ENCODE measurements at places on chromosomes 1 and 21.

DNA sequence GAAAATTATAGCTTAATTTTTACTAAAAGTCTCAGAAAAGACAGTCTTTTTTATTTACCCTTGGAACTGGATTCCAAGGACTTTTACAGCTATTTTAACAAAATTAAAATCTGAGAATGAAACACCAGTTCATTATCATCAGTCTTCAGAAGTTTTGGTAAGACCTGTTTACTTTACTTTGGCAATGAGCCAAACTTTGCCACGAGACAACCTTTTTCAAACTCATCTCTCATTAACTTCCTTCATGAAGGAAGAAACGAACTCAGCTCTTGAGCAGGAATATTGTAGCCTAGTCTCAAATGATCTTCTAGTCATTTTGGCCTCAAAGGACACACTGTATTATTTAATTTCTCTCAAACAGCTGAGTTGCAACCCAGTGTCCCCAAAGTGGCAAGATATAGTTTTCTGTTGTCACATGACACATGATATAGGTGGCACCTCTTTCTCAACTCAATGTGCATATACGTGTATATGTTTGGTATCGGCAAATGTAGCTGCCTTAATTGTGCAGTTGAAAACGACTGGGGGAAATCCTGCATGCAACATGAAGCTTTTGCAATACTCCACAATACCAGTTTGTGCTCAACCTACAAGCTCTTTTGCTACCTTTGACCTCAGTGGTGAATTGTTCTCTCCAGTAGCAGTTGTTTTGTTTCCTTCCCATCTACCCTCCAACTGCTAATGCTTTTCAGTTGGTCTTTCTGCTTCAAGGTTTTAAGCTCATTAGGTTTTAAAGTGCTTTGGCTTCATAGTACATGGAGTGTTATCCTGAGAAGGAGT, 8.4 kb upstream of the GNG4 start:
- no peak for DNase-seq

DNA sequence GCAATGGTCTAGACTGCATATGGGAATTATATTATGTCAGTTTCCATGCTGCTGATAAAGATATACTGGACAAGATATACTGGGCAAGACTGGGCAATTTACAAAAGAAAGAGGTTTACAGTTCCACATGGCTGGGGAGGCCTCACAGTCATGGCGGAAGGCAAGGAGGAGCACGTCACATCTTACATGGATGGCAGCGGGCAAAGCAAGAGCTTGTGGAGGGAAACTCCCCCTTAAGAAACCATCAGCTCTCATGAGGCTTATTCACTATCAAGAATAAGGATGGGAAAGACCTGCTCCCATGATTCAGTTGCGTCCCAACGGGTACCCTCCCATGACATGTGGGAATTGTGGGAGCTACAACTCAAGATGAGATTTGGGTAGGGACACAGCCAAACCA, 21.2 kb downstream of the CCT8 start:
- DNase-seq = no peak

GRCh38 chr1:33973799-33974545, 110.1 kb downstream of the HMGB4 start:
- no peak for DNase-seq

DNA sequence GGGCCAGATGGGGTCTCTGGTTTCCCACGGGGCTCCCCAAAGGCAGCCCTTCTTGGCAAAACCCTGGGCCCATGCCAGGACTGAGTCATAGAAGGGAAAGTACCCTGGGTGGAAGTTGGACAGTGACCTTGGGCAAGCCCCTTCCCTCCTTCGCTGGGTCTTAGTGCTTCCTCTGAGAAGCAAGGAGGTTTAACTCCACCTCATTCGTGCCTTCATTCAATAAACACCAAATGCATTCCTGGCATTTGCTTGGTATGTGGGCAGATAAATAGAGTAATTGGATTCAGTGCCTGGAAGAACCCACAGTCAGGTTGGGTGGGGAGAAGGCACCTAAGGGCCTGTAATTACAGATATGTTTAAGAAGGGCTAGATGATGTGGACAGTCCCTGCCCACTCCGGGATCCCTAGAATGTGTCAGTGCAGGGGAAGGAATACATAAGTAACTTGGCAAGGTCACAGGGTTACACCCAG, 36.3 kb upstream of the CITED4 start:
- no peak for DNase-seq

GRCh38 chr1:113683384-113684152, 75.7 kb downstream of the PHTF1 start:
- no peak for DNase-seq

GRCh38 chr1:6034750-6035096, 11.0 kb upstream of the KCNAB2 start:
- no peak for DNase-seq

GRCh38 chr1:3226701-3227350, 157.8 kb downstream of the PRDM16 start:
- DNase-seq = no peak

DNA sequence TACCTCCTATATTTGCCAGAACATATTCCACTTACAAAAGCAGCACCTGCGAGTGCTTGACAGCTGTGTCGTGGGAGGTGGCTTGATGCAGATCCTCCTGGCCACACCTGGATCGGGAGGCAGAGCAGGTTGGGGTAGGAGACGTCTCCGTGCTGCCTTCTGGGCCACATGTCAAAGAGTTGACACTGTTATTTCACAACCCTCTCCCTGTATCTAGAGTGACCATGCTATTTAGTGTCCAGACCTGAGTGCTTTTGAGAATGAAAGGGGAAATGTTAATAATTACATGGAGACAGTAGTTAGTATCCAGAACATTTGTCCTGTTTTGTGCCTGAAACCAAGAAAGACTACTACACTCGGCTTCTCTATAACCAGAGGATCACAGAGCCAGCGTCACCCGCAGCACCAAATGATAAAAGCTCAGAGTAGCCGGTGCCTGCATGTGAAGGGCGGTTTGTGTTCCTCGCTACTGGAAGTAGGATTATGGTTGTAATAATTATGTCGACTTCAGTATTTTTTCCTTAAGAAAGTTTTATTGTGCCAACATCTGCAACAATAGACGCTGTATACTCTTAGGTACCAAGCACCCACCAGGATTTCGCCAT, 77.1 kb downstream of the GALNT2 start:
- no peak for DNase-seq

DNA sequence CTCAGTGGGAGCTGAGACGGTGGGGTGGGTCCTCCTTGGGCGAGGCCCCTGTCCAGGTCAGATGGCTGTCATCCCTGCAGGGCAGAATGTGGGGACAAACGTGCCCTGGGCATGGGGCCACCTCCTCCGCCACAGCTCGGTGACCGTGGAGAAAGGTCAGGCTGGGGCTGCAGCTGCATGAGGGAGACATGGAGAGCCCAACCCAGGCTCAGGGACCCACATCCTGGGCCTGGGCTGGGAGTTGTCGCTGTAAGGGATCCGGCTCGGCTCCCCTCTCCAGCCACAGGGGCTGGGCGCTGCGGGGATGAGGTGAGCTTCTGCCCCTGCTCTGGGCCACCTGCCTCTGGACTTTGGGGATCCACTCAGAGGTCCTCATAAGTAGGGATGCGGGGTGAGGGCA, 518 bp upstream of the PLCH2 start:
- no peak for DNase-seq

GRCh38 chr1:64484651-64485050, 14.7 kb downstream of the CACHD1 start:
- DNase-seq = no peak

DNA sequence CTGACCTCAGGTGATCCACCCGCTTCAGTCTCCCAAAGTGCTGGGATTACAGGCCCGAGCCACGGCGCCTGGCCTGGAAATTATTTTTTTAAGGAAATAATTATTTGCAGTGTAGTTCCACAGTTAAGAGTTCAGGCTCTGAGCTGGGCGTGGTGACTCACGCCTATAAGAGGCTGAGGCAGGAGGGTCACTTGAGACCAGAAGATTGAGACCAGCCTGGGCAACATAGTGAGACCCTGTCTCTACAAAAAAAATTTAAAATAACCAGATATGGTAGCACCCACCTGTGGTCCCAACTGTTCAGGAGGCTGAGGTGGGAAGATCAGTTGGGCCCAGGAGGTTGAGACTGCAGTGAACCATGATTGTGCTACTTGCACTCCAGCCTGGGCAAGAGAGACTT, 13.9 kb downstream of the H3-3A start:
- DNase-seq = no peak

- DNase-seq = no peak
Measured at GRCh38 chr1:77830946-77831345, 51.5 kb downstream of the MIGA1 start.

GRCh38 chr1:199854686-199855321, 172.7 kb upstream of the NR5A2 start:
- no peak for DNase-seq

- DNase-seq = no peak
Measured at GRCh38 chr1:18735224-18735997, 104.8 kb downstream of the PAX7 start.

DNA sequence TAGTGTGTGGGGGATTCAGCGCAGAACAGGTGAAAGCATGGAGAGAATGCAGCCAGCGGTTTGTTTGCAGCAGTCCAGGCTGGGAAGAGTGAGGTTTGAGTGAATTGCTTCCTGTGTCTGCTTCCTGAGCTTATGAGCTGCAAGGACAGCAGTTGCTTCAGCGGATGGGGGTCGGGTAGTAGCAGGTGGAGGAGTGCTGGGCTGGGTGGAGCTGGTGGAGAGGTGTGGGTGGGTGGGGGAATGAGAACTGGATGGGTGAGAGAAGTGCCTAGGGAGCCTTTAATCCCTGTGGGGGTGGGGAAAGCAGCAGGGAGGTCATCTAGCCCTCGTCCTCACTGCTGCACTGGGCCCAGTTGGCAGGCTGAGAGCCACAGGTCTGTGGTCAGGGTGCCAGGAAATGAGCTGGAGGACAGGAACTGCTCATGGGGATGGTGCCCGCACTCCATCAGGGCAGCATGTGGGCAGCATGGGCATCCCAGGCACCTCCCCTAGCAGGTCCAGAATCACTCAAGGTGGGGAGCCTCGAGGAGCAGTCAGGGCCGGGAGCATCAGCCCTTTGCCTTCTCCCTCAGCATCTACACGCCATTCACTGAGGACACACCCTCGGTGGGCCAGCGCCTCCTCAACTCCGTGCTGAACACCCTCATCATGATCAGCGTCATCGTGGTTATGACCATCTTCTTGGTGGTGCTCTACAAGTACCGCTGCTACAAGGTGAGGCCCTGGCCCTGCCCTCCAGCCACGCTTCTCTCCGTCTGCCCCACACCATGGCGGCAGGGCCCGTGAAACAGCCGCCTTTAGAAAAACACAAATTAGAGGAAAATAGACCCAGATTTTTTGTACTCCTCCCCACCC, 14.8 kb downstream of the PSEN2 start:
- DNase-seq = no peak

DNA sequence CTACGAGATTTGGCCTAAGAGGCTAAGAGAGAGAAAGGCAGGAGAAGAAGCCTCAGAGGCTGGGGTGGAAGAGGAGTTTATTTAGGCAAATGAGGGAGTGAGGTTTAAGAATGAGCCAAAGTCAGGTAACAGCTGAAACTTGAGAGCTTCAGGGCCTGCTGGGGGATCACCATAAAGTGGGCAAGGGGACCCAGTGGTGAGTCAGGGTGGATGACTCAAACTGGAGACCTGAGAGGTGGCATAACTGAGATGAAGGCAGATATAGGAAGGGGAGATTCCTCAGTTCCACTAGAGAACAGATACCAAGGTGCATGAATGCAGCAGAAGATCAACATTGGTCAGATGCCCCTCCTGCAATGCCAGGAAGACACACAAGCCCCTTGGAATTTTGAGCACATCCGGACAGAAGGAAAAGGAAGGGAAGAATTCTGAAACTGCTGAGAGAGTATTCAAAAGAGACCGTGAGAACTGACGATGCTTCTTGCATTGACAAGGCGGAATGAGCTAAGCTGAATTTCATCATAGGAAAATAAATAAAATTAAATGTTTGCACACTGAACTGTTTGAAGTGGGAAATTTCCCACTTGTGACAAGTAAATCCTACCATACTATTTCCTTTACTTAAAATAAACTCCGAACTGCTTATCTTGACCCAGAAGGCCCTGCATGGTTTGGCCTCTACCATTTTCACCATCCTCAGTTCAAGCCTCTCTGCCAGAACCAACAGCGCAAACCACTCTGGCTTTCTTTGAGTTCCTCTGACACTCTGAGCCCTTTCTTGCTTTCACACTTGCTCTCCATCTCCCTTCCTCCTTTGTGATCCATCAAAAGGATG, 94.1 kb downstream of the NMNAT2 start:
- DNase-seq = no peak

DNA sequence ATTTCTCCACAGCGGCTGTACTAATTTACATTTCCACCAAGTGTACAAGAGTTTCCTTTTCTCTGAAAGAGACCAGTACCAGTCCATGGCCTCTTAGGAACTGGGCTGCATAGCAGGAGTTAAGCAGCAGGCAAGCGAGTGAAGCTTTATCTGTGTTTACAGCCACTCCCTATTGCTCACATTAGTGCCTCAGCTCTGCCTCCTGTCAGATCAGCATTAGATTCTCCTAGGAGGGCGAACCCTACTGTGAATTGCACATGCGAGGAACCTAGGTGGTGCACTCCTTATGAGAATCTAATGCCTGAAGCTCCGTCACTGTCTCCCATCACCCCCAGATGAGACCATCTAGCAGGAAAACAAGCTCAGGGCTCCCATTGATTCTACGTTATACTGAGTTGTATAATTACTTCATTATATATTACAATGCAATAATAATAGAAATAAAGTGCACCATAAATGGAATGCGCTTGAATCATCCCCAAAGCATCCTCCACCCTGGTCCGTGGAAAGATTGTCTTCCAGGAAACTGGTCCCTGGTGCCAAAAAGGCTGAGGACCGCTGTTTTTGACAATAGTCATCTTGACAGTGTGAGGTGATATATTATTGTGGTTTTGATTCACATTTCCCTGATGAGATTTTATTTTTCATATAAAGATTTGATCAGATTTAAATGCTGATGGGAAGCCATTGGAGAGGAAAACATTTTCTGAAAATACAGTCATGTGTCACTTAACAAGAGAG, 45.5 kb upstream of the MRPS6 start:
- no peak for DNase-seq

- no peak for DNase-seq
Measured at GRCh38 chr1:10082785-10083479, 50.2 kb downstream of the UBE4B start.
